Putamen (tissue), 1 donor: ENCODE measurements at places on chromosomes 1 and 21.
A peak's percentile ranks its signal among the peaks of the same experiment; 100 is the strongest.

DNA sequence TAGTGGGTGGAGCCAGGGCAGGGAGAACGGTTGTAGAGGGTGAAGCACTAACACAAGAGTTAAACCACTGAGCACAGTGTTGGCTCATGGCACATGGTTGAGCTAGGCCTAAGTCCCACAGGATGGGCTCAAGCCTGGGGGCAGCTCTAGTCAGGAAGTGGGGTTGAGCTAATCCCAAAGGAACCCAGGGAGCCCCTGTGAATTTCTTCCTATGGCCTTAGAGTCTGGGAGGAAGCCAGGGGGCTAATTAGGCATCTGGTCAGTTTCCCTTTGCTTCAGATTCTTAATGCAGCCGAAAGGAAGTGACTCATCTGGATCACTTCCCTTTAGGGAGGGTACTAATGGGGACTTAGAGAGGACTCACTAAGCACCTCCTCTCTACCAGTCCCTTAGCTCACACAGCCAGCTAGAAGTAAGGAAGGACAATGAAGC is 10.1 kb downstream of the CFAP45 start:
- DNase-seq: peak; percentile 15

DNA sequence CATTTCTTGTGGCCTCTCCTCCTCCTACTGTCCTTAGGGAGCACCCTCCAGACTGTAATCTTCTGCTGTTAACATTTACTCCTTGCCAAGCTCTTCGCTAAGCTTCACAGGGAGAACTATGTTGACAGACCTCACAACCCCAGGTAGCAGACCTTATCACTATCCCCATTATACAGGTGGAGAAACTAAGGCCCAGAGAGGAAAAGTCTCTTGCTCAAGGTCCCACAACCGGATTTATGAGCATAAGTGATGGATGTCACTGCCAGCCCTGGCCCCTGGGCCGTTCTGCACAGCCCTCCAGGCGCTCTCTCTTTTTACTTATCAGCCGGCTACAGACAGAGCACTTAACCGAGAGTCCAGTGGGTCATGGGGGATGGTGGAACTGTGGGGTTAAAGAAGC is 18.1 kb downstream of the LYPD8 start:
- DNase-seq: no peak

GRCh38 chr1:23035823-23036452 is 16.7 kb downstream of the KDM1A start:
- no peak for DNase-seq

DNA sequence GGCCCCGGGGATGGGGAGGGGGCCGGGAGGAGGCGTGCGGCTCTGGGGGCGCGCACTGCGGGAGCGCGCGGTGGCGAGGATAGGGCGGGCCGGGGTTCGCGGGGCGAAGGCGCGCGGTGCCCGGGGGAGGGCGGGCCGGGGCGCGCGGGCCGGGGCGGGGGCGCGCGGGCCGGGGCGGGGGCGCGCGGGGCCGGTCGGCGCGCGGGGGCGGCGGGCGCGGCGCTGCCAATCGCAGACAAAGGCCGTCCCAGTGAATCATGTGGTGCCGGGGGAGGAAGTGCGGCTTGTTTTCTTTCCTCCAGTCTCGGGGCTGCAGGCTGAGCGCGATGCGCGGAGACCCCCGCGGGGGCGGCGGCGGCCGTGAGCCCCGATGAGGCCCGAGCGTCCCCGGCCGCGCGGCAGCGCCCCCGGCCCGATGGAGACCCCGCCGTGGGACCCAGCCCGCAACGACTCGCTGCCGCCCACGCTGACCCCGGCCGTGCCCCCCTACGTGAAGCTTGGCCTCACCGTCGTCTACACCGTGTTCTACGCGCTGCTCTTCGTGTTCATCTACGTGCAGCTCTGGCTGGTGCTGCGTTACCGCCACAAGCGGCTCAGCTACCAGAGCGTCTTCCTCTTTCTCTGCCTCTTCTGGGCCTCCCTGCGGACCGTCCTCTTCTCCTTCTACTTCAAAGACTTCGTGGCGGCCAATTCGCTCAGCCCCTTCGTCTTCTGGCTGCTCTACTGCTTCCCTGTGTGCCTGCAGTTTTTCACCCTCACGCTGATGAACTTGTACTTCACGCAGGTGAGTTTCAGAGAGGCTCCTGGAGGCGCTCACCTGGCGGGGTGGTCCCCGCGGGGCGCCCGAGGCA is at the start of gene GPR137B:
TSS of gene GPR137B (plus strand) at position 287 of the 851 bp plus-strand sequence. CDS start at position 371, 84 bp downstream.
- peak; percentile 59 for DNase-seq

- DNase-seq: no peak
Observed at GRCh38 chr21:36186506-36187399, 30.1 kb downstream of the DOP1B start.

DNA sequence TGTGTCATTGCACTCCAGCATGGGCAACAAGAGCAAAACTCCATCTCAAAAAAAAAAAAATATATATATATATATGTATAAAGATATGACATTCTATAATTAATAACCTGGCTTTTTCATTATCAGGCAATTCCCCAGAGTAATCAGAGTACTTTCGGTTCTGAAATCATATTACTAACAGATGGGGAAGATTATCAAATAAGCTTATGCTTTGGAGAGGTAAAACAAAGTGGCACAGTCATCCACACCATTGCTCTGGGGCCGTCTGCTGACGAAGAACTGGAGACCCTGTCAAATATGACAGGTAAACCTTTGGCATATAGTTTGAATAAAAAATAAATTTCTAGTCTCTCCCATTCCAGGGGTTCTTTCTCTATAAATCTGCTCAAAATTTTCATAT is 58.5 kb upstream of the SH3GLB1 start:
- DNase-seq: no peak

- no peak for DNase-seq
Observed at GRCh38 chr1:205056188-205056611, 13.2 kb downstream of the CNTN2 start.

DNA sequence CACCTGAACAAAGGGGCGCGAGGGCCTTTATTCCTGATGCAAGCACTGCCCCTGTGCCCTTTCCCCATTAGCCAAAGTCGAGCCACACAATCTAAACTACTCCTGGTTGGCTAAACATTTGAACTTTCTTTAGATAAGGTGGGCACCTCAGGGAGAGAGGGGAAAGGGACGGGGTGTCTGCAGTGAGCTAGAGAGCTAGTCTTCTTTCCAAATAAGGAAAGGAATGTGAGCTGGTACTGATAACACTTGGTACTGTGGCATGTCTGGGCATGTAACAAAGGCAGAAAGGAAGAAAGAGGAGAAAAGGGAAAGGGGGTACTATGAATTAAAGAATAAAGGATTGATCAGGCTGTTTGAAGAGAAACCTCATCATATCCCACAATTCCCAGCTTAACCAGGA is 62.8 kb downstream of the OVGP1 start:
- DNase-seq: no peak

GRCh38 chr1:195717651-195718050 is 890.6 kb downstream of the KCNT2 start:
- DNase-seq: no peak

- DNase-seq: no peak
Observed at GRCh38 chr1:33361532-33362235, 40.8 kb upstream of the A3GALT2 start.

- DNase-seq: no peak
Observed at GRCh38 chr1:64550946-64551605, 81.1 kb downstream of the CACHD1 start.

- DNase-seq: no peak
Observed at GRCh38 chr1:172466795-172467407, 23.0 kb upstream of the PIGC start.

- no peak for DNase-seq
Observed at GRCh38 chr1:60413091-60413490, 339.5 kb upstream of the C1orf87 start.

GRCh38 chr1:33973799-33974545 is 110.1 kb downstream of the HMGB4 start:
- no peak for DNase-seq

DNA sequence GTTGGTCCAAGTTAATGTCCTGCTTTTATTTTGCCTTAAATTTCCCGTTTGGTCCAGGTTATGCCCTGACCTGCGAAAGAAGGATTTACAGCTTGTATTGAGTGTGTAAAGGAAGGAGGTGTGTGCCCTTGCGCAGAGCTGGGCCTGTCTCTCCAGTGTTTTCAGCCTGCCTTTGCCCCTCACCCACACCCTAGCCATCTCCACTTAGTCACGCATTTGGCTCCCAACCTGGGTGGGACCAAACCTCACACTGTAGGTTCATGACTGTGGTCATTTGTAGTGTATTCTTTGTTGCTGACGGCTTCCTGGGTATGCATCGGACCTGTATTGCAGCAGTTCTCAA is 572 bp upstream of the SRSF10 start:
- DNase-seq: no peak

DNA sequence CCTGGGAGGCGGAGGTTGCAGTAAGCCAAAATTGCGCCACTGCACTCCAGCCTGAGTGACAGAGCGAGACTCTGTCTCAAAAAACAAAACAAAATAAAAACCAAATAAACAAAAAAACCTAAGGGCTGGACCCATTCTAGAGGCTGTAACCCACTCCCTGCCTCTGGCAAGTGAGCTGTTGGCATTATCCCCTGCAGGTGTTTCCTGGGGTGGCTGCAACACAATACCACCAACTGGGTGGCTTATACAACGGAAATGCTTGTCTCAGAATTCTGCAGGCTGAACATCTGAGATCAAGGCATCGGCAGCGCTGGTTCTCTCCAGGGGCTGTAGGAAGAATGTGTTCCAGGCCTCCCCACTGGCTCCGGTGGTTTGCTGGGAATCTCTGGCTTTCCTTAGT is 15.2 kb downstream of the LRRC38 start:
- DNase-seq: no peak

- no peak for DNase-seq
Observed at GRCh38 chr1:30413111-30413440, 310.3 kb downstream of the MATN1 start.

GRCh38 chr21:19981938-19982337 is 1016.3 kb upstream of the NCAM2 start:
- no peak for DNase-seq

- DNase-seq: no peak
Observed at GRCh38 chr1:55531644-55532043, 316.5 kb upstream of the USP24 start.

DNA sequence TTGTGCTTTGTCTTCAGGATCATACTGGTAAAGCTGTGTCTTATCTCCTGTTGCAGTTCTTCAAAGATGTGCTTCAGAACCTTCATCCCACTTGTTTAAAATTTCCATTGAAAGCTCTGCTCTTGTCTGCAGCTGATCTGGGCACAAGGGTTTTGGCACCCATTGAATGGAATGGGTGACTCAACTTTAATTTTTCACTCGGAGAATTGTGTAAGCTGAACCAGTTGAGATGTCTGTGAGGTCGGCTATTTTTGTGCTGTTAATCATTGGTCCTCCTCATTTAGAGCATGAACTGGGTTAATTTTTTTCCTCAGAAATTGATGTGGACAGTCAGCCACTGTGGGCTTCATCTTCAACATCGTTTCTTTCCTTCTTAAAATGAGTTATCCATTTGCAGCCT is 252.1 kb downstream of the TM2D1 start:
- DNase-seq: no peak

DNA sequence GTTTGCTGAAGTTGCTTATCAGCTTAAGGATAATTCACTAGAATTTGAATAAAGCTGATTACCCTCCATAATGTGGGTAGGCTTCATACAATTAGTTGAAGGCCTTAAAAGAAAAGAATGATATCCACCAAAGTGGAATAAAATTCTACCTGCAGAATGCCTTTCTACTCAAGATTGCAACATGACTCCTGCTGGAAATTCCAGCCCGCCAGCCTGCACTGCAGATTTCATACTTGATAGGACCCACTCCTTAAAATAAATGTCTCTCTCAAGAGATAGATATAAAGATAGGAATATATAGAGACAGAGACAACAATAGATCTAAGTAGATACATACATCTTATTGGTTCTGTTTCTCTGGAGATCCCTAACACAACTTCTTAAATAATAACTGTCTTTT is 23.7 kb upstream of the INSL5 start:
- DNase-seq: no peak

DNA sequence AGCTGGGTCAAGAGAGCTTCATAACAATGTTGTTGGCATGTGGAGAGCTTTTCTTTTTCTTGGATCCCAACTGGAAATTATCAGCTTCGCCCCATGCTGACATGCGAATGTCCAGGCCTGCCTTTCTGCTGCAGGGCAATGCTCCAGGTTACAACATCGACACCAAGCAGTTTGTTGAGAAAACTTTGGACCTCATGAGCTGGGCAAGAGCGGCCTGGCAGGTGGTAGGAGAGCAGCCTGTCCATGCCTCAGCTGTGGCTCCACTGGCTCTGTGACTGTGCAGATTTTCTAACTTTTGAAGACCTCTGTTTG is 41.4 kb downstream of the MTARC1 start:
- no peak for DNase-seq

GRCh38 chr1:14921057-14921456 is 232.5 kb upstream of the TMEM51 start:
- no peak for DNase-seq

DNA sequence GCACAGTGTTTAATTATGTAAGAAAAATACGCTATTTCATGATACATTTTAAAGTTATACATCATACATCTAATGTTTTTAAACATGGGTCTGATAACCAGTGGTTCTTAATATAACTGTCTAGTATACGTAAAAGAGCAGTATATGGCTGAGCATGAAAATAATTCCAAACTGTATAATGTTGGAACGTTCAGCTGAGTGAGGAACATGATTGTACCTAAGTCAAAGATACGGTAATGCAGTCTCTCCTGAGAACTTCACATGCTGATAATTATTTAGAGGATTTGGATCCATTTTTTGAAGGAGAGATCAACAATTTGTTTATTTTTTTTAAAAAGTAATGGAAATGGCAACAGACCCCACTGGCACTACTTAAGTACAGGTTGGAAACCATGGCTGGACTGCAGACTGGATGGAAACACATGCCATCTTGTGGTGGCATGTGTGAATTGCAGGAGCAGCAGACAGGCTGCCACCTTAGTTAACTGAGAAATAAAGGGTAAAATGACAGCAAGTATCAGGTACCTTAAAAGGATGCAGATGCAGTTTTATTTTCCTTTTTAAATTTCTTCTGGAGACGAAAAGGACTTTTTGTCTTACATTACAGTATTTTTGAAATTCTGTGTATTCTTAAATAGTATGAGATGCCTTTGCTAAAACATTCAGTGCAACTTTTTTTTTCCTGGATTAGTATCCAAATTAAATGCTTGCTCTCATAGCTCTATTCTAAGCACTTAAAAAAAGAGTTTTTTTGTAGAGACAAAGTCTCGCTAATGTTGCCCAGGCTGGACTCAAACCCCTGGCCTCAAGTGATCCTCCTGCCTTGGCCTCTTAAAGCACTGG is 73.8 kb downstream of the MTR start:
- DNase-seq: no peak

- DNase-seq: no peak
Observed at GRCh38 chr1:18414321-18414720, 66.4 kb upstream of the KLHDC7A start.

GRCh38 chr1:233364695-233365539 is 37.4 kb downstream of the MAP3K21 start:
- peak; percentile 8 for DNase-seq

GRCh38 chr1:190849346-190849745 is 371.7 kb upstream of the BRINP3 start:
- DNase-seq: no peak

DNA sequence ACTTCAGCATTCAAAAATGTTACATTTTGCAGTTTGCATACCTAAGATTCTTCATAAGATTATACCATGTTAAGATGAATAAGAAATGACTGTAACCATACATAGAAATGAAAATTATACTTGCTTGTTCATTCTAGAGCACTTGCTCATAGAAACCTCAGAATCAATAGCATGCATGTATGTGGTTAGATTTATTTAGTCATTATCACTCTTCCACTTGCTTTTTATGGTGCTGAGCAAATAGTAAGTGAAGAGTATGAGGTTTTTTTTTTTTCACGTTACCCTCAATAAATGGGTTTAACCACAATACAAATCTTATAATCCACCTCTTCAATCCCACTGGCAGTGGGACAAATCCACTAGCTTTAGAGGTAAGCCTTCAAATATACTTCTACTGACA is 84.7 kb downstream of the LRRC53 start:
- DNase-seq: no peak
